ENCODE measurements at places on chromosomes 6 and 20. TPM values are rescaled to one million over a fixed set of nuclear protein-coding genes. Genes with fewer than 3 reads are reported as not detected.

CST4 gene
- not detected for total RNA-seq

CST5 gene
- total RNA-seq = not detected

FOXC1 gene
- total RNA-seq = 3.3 TPM

HLA-DMB gene
- total RNA-seq = not detected

HLA-DOB gene
- not detected for total RNA-seq

ZNFX1 gene
- 11.8 TPM for total RNA-seq

HLA-DQA1 gene
- total RNA-seq = not detected

CNR1 gene
- total RNA-seq = 143 TPM

RAET1G gene
- not detected for total RNA-seq

RAET1L gene
- not detected for total RNA-seq

COQ3 gene
- 3.8 TPM for total RNA-seq

Data from glutamatergic neuron (in vitro differentiated cells).